Astrocyte (in vitro differentiated cells and primary cell): ENCODE measurements at places on chromosomes 1 and 21. TPM values are rescaled to one million over a fixed set of nuclear protein-coding genes. Genes with fewer than 3 reads are reported as not detected.
A peak's percentile ranks its signal among the peaks of the same experiment; 100 is the strongest.

DNA sequence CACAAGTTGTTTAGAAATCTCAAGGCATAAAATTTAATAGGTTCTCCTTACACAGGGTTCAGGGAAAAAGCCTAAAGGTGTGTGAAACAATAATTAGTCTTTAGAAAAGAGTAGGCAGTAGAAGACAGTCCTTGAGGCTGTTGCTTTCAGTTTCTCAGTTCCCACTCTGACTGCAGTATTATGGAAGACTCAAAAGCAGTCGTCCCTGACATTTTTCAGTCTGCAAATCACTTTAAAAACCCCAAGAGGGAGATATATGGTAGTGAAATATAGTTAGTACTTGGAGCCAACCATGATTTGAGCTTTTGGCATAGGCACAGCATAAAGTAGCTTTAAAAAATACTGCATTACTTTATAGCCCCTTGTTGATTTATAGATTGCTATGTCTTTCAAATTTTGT is 299.7 kb downstream of the OLFM3 start:
- DNase-seq, result no peak

GRCh38 chr1:151985768-151986167 is 7.9 kb downstream of the S100A10 start:
- no peak for DNase-seq

GRCh38 chr1:93704052-93704451 is 22.4 kb upstream of the BCAR3 start:
- no peak for DNase-seq

DNA sequence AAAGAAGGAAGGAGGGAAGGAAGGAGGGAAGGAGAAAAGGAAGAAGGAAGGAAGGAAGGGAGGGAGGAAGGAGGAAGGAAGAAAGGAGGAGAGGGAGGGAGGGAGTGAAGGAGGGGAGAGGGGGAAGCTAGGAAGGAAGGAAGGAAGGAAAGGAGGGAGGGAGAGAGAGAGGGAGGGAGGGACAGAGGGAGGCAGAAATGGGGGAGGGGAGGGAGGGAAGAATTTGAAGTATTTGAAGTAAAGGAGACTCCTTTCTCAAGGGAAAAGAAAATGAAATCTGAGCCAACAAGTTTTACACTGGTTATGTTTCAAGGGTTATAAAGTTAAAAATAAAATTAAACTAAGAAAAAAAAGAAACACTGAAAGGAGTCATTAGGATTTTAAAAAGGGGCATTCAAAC is 431.4 kb downstream of the BRINP3 start:
- DNase-seq, result no peak

COL8A2 gene
- total RNA-seq, result 3.4 and 10.8 TPM in 2 replicates

DNA sequence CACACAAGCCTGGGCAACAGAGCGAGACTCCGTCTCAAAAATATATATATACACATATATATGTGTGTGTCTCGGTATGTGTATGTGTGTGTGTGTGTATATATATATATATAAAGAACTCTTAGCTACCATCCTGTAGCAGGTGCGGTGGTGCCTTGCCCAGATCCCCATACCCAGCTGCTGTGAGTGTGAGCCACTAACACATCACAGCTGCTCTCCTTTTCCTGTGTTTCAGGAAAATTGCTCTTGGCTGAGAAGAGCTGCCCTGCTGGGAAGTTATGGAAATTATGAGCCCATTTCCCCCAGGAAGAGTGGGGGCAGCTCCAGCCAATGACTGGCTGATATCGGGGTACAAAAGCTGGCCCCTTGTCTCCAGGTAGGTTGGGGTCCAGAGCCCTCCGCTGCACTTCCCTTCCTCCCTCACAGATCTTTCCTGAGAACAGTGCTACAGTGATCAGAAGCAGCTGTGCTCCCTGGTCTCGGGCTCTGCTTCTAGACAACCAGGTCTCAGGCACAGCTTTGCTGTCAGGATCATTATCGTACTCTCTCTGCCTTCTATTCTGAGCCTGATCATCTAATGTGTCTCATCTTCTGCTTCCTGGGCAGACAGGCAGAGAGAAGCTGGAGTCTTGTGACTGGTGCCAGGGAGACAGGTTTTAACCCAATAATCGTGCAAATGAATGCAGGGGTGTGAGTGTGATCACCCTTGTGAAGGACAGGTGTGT is 109.6 kb upstream of the ZNF678 start:
- no peak for DNase-seq

GRCh38 chr1:10178597-10179405 is 31.6 kb upstream of the KIF1B start:
- DNase-seq, result no peak

DNA sequence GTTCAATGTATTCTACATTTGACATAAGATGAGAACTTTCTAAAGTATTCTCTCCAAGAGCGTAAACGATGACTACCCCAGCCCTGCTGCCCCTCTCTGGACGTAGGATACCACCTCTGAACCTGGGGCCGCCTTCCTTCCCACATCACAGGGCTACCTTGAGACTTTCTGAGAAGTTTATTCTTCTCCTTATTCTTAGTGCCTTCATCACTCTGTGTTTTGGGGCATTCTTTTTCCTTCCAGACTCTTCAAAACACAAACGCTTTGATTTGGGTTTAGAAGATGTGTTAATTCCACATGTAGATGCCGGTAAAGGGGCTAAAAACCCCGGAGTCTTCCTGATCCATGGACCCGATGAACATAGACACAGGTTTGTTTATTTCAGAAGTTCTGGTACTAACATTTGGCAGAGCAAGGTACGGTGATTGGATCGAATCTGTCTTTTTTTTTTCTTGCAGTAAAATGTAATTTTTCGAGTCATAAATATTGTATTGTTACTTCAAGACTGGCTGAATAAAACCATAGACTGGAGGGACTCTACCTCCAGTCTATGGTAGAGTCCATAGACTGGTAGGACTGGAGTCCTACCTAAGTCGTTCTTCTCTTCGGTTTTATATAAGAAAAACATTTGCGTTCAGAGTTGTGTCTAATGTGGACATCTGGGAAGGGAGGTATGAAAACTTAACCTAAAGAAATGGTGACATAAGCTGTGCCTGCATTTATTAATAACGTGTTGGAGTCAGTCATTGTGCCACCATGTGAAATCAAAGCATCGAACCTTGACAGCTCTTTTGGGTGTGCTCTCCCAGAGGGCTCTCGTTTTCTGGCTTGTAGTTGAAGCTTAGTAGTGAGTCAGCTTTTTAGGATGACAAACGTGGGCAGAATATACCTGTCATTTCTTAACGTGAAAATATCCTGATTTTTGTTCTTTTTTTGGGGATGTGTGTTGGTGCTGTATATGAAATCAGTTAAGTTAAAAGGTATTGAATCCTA is 1.2 kb downstream of the MAN1A2 start:
- DNase-seq, result peak; percentile 20

DNA sequence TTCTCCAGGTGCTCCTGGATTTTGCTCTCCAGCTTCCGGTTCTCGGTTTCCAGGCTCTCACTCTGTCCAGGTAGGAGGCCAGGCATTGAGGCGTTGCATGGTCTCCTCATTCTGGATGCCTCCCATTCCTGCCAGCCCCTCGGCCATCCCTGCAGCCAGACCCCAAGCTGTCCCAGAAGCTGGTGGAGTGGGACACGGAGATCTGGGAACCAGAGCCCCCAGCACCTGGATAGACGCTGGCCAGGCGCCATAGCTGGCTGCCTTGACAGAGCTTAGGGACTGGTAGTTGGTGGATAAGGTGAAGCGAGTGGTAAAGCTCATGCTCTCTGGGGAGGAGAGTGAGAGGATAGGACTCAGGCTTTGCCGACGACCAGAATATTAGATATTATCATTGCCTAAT is 29.6 kb downstream of the RAP1A start:
- DNase-seq, result no peak

ALX3 gene
- total RNA-seq, result not detected in 2 replicates

DNASE2B gene
- not detected in 2 replicates for total RNA-seq

DNA sequence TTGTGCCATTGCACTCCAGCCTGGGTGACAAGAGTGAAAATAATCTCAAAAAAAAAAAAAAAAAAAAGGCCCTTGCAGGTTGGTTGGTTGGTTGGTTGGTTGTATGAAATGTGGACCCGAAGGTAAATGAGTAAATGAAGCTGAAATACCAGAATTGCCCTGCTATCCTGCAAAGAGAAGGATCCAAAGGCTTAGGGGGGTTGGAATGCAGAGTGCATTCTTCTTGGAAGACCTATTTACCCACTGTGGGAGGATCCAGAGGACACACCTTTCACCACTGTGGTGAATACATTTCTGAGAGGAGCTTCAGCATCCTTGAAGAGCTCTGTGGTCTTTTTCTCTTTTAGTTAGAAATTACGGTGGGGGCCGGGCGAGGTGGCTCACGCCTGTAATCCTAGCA is 28.7 kb upstream of the EIF4G3 start:
- DNase-seq, result no peak
